ENCODE measurements at places on chromosomes 1 and 21.

DNA sequence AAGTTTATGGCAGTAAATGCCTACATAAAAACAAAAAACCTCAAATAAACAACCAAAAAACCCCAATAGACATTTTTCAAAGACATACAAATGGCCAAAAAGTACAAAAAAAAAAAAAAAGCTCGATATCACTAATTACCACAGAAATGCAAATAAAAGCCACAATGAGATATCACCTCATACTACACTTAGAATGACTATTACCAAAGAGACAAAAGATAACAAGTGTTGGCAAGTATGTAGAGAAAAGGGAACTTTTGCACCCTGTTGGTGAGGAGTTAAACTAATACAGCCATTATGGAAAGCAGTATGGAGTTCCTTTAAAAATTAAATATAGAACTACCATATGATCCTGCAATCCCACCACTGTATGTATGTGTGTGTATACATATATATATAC lies 21.1 kb downstream of the SLC25A24 start:
- no peak for DNase-seq

GRCh38 chr1:197466813-197467212 lies 198.8 kb downstream of the CRB1 start:
- DNase-seq = no peak

DNA sequence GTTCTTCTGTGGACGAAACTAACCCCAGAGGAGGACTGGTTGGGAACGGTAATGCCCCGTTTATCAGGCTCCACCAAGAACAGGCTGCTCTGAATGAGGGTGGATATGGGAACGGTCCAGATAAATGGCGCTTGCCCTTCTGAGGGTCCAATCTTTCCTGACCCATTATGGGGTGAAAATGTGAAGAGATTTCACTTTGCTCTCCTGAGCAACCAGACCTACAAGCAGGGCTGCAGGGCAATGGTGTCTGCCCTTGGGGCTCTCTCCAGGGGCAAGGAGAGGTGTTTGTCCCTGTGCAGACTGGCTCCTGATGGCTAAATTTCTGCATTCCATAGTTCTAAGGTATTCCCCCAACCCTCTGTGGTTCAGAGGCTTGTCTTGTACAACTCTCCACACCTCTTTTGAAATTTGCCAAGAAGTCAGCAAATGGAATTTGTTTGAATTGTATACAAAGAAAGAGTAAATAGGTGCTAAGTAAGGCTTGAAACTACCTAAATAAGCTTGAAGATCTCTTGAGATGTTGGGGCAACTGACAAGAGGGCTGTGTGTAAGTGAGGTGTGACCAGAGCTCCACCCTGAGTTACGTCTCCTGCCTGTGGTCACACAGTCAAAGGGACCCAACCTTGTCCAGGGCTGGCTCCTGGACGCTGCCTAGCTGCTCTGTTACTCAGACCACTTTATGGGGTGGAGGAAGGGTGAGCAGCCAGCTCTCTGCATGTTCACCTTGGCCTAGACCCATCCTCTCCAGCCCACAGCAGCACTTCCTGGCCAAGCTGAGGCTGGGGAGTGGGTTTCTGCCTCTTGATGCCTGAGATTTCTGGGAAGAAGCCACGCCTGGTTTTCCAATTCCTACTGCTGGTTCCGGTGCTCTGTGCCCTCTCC lies 24.8 kb downstream of the SLC2A1 start:
- no peak for DNase-seq

DNA sequence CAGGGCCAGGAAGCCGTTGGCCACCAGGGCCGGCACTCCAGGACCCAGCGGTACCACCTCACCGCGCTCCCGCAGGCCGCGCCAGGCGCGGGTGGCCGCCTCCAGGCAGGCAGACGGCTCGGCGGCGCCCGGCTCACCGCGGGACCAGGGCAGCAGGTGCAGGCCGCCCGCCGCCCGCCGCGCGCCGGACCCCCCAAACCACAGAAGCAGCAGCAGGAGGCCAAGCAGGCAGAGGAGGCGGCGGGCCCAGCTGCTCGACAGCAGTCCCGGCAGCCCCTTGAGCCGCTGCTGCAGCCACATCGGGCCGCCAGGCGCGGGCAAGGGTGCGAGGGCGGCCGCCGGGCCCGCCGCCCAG lies 312 bp downstream of the KIAA2013 start:
- DNase-seq = no peak

DNA sequence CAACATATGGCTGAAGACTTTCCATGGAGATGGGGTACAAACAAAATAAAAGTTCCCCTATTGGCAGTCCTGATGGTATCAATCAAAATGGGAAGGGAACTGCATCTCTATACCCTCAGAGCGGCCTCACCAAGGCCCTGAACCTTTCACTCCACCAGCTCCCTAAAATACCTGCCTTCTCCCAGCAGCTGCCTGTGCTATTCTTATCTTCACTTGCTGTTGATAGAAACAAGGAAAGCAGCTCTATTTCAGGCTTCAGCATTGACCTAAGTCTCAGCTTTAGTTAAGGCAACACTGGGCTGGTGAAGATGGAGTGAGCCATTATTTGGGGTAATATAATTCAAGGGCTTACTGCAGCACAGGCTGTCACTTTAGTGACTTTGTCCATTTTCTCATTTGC lies 21.7 kb upstream of the PIGC start:
- DNase-seq = no peak

GRCh38 chr1:237789619-237790018 lies 101.1 kb downstream of the ZP4 start:
- DNase-seq = no peak

- DNase-seq = no peak
Observed at GRCh38 chr1:227272428-227272827, 45.9 kb downstream of the CDC42BPA start.

- DNase-seq = no peak
Observed at GRCh38 chr1:77313491-77313890, 31.7 kb downstream of the AK5 start.
